ENCODE measurements at places on chromosomes 13 and 19. TPM values are rescaled to one million over a fixed set of nuclear protein-coding genes. Genes with fewer than 3 reads are reported as not detected.
A peak's percentile ranks its signal among the peaks of the same experiment; 100 is the strongest.

DNA sequence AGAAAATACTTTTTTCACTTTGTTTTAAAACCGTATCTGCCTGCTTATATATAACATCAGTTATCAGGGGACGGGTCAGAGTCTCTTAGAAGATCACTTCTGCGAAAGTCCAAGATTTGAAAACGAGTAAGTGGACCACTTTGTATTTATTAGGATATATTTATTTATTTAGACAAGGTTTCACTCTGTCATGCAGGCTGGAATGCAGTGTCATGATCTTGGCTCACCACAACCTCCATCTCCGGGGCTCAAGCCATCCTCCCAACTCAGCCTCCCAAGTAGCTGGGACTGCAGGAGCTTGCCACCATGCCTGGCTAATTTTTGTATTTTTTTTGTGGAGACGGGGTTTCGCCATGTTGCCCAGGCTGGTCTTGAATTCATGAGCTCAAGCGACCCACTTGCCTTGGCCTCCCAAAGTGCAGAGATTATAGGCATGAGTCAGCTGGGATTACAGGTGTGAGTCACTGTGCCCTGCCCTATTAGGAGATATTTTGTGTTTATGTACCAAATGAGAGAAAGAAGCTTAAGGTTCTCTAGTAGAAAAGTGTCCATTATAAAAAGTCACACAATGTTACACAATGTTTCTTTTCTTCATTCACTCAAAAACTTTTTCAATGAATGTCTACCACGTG, 39.5 kb downstream of the RASL11A start:
- no peak for DNase-seq

DNA sequence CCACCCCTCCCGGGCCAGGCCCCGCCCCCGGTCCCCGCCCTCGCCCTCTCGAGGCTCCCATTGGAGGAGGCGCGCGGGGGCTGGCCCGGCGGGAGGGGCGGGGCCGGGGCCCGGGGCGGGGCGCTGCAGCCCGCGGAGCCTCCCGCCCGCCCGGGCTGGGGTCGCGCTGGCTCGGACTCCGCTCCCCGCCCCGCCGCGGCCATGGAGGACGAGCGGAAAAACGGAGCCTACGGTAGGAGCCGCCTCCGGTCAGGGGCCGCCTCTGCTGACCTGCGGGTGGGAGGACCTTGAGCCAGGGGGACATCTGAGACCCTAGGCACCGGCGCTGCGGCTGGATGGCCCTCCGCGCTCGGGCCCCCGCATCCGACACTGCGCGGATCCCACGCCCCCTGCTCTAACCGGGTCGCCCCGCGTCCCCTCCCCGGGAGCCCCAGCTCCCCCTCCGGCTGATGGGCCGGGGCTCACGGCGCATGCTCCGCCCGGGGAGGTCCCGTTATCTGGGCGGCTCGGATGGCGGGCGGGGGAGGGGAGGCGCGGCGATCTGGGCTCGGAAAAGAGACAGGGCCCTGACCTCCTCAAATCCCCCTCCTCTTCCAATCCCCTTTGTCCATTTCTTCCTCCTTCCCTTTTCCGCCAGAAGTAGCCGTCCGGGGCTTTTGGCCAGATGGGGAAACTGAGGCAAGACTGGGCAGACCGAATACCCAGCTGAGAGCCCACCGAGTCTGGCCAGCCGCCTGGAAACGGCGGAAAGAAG, 15.4 kb upstream of the AP1M2 start:
- DNase-seq, result peak; percentile 89

The BORA gene
- total RNA-seq, result 1.1 TPM

The KIRREL2 gene
- total RNA-seq, result not detected
